Panc1 (cell line): ENCODE measurements at places on chromosomes 6 and 20. TPM values are rescaled to one million over a fixed set of nuclear protein-coding genes. Genes with fewer than 3 reads are reported as not detected.
A peak's percentile ranks its signal among the peaks of the same experiment; 100 is the strongest.

The LY6G6D gene
- total RNA-seq, result not detected

GRCh38 chr20:18665135-18665534 is 77.3 kb downstream of the DTD1 start:
- DNase-seq, result no peak

DNA sequence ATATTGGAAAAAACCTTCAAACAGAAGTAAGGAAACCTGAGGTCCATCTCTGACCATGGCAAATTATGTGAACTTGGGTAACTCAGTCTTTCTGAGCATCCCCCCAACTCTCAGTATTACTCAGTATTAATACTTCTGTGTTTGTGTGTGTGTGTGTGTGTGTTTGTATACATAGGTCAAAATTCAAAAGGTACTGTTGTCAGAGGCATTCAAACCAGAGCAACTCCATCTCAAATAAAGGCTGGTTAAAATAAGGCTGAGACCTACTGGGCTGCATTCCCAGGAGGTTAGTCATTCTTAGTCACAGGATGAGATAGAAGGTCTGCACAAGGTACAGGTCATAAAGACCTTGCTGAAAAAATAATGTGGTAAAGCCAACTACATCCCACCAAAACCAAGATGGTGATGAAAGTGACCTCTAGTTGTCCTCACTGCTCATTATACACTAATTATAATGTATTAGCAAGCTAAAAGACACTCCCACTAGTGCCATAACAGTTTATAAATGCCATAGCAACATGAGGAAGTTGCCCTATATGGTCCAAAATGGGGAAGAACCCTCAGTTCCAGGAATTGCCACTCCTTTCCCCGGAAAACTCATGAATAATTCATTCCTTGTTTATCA is 33.3 kb upstream of the SLC22A16 start:
- peak; percentile 76 for DNase-seq

- DNase-seq, result peak; percentile 12
Observed at GRCh38 chr6:91476000-91476399, 889.1 kb upstream of the MAP3K7 start.

DNA sequence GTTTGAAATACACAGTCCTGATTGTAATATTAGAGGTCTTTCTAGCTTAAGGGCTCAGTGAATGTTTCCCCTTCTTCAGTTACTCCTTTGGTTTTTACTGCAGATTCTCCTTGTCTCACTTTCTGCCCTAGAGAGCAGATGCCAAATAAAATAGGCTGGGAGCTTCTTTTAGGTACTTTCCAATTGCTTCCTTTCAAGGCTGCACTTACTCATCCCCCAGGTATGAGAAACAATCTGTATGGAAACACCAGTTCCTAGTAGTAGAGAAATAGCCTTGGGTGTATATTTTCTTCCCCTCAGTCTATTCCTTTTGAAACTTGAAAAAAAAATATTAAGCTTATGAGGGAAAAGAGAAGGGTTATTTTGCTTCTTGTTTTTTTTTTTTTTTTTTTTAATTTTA is 139.7 kb downstream of the PAK5 start:
- DNase-seq, result no peak

DNA sequence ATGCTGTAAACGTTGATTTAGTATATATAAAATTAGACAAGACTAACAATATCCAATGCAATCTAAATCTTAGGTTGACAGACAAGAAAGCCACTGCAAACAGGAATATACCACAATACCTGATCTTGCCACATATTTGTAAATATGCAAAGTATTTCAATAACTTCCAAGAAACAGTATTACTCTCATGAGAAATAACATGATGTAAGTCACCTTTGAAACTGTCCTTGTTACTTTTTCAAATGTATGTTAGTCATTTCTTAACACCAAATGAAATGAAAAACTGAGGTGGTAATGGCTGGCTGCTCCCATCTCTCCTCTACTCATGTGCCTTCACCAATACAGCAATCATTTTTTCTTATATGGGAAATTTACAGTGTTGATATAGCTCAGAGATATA is 118.7 kb downstream of the ATG5 start:
- no peak for DNase-seq
